CD4-positive, alpha-beta T cell (primary cell): ENCODE measurements at places on chromosomes 5 and 9.

- no peak for DNase-seq
Measured at GRCh38 chr5:122907276-122907675, 61.9 kb downstream of the SNX24 start.

DNA sequence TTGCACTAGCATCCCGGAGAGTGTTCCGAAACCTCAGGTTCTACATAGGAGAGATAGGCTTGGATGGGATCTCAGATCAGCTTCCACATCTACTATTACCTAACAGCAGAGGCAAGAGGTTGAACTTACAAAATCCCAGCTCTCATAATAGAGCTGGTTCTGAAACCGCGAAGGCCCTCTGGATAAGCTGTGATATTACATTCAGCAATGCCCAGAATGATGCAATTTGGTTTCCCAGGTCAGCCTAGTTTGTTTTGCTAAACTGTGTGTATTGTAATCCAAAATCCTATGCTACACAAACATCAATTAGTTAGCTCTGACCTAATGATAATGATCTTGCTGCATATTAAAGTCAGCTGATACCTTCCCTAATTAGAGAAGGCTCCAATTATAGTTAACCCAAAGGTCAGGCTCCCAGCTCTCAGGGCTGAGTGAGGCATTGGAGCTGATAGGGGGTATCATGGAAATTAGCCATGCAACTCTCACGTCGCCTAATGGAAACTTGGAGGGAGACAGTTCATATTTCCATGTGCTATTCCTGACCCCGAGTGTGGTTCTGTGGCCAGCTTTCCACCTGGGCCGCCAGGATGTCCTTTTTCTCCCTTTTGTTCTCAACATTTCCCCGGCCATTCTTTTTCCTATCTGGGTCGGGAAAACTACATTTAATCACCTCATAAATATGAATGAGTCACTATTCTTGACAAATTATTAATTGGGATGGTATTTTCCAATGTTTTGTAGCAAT, 278.4 kb upstream of the IRX1 start:
- no peak for DNase-seq

DNA sequence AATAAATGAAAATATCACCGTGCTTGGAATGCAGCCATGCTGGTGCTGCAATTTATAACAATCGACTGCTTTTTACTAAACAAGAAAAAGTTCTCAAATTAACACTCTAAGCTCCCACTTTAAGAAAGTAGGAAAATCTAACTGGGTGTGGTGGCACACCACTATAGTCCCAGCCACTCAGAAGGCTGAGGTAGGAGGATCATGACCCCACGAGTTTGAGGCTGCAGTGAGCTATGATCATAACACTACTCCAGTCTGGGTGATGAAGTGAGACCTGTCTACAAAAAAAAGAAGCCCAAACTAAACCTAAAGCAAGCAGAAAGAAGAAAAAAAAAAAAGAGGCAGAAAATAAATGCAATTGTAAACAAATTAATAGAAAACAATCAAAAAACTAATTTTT, 10.5 kb downstream of the CCNG1 start:
- DNase-seq: no peak

DNA sequence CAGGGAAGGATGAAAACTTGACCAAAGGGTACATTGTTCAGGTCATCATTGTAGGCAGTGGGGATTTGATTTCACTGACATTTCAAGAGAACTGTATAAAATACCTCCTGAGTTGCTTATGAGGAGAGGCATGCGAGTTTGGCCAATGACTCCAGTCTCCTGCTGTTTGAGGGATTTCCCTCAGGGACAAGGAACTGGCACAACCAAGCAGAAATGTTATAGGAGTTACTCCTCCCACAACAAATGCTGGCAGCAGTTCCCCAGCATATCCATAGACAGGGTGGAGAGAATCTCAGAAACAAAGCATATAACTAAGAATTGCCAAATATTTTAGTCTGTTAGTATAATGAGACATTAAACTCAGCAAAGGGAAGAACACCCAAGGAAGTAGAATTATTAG, 47.2 kb upstream of the FBXL7 start:
- no peak for DNase-seq

DNA sequence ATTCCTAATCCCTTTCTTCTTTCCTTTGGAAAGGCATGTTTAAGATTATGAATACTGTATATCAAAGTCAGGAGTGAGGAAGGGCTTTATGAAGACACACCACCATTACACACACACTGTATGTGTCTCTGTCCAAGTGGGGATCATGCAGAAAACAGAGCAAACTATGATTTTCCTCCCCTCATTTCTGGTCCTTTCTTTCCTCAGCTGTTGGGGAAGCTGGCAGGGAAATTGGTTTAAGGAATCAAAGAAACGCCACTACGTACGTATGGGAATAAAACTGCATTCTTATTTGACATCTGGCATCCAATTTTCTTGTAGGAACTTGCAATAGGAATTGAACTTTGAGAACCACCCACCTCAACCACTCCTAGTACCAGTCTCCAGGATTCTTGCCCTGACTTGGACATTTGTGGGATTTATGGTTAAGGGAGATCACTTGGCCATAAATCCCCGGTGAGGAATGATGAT, 125.8 kb downstream of the PDE4D start:
- no peak for DNase-seq

DNA sequence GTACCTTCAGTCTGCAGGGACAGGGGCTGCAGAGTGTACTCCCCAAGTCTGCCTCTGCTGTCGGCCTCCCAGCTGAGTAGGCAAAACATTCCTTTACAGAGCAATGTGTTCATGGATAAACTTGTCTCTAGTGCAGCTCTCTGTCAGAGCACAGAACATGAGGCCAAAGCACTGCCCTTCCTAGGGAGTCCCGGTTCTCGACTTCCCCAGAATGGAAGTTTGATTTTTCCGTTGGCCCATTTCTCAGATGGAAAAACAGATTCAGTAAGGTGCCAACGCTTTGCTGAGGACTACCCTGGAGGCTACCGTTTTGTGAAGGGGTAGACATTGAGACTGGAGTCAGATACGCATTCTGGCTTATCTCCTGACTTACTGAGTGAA, 422 bp upstream of the TRIM32 start:
- DNase-seq: no peak

- no peak for DNase-seq
Measured at GRCh38 chr5:146034127-146034526, 71.2 kb downstream of the PLAC8L1 start.

DNA sequence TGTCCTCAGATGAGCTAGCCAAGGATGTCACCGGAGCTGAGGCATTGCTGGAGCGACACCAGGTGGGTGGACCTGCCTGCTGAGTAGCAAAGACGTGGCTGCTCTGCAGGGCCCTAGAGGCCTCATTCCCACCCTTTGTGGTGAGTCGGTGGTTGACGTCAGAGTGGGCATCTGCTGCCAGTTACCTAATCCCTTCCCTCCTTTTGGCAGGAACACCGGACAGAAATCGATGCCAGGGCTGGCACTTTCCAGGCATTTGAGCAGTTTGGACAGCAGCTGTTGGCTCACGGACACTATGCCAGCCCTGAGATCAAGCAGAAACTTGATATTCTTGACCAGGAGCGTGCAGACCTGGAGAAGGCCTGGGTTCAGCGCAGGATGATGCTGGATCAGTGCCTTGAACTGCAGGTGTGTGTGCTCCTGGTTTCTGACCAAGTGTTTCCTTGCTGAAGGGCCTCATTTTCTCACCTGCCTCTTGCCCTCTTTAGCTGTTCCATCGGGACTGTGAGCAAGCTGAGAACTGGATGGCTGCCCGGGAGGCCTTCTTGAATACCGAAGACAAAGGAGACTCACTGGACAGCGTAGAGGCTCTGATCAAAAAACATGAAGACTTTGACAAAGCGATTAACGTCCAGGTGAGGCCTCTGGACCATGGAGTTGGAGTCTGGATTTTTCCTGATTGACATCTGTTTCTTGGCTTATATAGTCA, 48.9 kb downstream of the DYNC2I2 start:
- DNase-seq: no peak

DNA sequence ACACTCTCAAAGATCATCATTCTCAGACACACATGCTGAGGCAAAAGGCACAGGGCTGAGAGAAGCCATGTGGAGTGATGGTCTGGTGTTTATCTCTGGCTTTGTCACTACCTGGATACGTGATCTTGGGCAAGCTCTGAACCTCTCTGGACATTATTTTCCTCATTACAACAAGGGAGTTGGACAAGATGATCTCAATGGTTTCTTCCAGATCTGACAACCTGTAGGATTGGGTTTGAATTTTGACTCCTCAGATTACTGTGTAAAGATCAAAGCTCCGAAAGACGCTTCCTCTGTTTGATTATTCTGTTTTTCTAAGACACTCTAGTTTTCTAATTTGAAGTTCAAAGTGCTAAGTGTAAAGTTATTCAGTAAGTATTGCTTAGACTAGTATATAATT, 20.0 kb downstream of the NUDT2 start:
- no peak for DNase-seq

DNA sequence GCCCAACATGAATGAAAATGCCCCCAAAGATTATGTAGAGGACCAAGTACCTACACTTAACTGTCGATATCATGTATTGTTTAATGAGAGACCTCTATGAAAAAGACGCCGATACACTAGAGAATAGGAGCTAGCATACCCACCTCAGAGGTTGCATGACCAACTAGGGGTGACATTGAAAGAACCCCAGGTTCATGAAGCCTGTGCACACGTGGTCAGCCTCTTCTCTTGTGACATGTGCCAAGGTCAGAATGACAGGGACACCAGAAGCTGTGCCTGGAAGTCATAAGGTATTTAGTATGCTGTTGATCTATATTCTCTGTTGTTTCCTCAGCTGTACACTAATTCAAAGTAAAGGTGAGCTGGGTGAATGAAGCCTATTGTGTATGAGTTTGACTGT, 1594.1 kb downstream of the EFNA5 start:
- no peak for DNase-seq

GRCh38 chr5:134247428-134248224, 21.8 kb upstream of the PPP2CA start:
- no peak for DNase-seq

DNA sequence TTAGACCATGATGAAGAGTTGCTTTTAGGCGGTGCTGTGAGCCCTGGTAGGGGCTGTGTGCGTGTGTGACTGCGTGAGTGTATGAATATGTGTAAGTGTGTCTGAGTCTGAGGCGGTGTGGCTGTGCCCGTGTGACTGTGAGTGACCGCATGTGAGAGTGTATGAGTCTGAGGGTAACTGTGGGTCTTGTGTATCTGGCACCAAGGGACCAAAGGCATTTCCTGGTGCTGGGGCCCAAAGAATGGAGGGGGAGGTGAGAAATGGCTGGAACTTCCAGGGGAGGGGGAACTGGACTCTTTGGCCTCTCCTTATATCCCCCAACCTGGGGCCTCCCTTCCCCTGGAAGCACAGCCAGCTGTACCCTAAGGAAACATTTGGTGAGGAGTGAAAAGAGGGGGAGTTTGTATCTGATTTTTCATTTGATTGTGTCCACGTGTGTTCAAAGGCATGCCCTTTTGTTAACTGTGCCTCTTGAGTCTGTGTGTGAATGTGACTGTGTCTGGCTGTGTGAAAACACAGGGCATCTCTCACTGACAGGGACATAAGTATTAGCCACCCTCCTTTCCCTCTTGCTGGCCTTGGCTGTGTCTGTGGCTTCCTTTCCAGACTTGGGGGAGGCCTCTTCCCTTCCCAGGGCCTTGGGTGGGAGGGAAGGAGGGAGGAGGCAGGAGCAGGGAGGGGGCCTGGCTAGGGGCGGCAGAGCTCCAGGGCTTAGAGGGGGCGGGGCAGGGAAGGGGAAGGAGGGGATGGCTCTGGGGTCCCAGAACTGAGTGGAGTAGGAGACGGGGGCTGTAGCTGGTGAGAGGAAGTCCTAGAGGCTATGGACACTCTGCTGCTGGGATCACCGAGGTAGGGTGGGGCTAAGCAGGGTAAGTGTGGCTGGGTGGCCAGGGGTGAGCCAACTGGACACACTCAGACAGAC, 1.4 kb downstream of the IL11RA start:
- DNase-seq: no peak
